ENCODE measurements at places on chromosomes 13 and 19.

DNA sequence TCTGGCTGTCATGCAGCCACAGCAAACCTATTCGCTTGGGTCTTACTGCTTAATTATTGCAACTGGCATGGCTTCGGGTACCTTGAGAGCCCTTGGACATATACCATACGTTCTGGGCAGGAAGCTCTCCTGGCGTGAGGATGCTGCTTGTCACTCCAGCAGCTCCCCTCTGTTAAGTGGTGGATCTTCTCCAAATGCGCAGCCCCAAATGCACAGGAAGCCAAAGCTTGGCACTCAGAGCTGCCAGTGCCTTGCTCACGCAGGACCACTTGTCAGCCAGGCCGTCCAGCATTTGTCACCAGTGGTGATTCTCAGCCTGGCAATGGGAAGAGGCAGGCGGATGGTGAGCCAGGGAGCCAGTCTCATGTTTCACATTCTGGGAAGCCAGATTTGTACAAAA is 158.6 kb downstream of the KATNAL1 start:
- DNase-seq, result no peak

- no peak for DNase-seq
Measured at GRCh38 chr19:5563008-5563431, 4.7 kb downstream of the TINCR start.

GRCh38 chr13:93687261-93687660 is 460.7 kb downstream of the GPC6 start:
- DNase-seq, result no peak

DNA sequence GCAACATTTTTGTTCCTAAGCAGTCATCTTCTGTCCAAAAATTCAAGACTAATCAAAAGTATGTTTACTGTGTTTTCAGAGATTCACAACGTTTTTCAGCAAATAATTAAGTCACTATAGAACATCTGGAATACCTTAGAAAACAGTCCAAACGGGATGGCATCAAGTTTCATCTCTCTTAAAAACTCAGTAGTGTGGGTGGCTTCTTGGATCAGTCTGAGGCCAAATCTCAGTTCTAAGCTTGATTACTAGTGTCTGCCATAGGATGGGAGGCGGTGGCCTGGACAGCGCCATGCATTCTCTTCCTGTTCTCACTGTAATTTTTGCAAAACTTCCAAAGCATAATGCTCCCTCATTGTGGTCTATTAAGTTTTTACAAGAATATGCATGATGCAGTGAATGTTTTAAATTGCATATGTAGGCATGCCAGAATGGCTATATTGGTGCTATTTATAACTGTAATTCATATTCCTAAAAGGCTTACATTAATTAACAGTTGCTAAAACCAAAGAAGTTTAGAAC is 37.1 kb downstream of the ANKRD10 start:
- no peak for DNase-seq

- no peak for DNase-seq
Measured at GRCh38 chr13:72109863-72110262, 242.9 kb upstream of the DACH1 start.

GRCh38 chr19:16931306-16931705 is 42.5 kb downstream of the F2RL3 start:
- no peak for DNase-seq

- no peak for DNase-seq
Measured at GRCh38 chr19:32407004-32407992, 1.7 kb downstream of the DPY19L3 start.

DNA sequence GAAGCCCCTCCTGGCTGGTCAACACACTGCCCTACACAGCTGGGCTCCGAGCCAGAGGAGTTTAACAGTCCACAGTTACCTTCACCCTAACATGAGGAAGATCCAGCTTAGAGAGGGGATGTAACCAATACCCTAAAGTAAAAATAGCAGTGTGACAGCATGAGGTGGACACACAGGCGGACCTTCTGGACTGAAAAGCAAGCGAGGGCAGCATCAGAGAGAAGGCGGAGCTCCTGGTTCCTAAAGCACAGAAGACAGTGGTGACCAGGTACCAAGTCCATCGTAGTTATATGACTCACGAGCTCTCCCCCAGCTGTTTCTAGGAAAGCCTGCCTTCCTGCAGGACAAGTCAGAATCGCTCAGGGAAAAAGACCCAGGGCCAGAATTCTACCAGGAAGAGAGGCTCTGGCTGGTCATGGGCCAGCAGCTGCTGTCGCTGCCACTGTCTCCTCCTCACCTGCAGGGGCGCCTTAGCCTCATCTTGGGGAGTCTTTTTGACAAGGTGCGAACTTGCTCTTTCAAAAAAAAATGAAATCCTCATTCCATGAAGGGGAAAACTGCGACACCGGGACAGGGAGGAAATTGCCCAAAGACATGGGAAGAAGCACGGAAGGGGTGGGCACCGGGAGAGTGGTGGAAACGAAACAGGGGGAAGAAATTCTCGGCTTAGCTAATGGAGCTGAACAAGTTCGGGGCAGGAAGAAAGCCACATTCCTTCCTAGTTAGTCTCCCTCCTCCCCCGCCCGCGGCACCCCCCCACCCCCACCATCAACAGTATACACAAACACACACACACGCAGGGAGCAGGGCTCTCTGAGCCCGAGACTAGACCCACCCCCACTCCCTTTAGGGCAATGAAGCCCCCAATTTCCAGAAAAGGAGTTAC is 1.7 kb downstream of the ELL start:
- DNase-seq, result peak; percentile 66

All from activated naive CD4-positive, alpha-beta T cell treated with Interleukin-2 at 50 U/mL for 16 hours (primary cell).